ENCODE measurements at places on chromosomes 2 and 18.

GRCh38 chr2:68411397-68412126, 46.5 kb downstream of the PLEK start:
- no peak for DNase-seq

DNA sequence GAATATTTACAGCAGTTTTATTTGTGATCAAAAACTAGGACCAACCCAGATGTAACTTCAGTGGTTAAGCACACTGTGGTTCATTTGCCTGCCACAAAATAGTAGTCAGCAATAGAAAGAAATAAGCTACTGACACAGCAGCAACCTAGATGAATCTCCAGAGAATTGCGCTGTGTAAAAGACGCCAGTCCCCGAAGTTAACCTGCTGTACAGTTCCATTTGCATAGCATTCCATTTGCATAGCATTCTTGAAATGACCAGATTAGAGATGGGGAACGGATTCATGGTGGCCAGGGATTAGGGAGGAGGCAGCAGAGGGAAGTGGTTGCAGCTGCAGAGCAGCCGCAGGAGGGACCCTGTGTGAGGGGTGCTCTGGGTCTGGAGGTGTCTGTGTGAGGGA, 39.3 kb upstream of the NFATC1 start:
- no peak for DNase-seq

DNA sequence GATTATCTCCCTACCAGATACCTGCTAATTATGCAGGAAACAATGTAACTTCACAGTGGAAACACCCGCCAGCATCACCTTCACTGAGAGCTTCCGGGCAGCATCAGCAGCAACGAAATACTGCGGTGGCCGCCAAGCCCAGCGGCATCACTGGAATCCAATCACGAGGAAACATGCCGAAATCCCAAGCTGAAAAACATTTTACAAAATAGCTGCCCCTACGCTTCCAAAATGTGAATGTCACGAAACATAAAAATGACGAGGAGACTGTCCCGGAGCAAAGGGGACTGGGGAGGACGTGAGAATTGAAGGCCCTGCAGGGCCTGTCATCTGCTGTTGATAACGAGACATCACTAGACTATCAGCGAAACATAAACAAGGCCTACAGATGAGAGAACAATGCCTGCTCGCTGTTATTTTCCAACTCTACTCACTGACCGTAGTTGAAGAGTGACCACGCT, 82.6 kb downstream of the HDAC4 start:
- DNase-seq: no peak

DNA sequence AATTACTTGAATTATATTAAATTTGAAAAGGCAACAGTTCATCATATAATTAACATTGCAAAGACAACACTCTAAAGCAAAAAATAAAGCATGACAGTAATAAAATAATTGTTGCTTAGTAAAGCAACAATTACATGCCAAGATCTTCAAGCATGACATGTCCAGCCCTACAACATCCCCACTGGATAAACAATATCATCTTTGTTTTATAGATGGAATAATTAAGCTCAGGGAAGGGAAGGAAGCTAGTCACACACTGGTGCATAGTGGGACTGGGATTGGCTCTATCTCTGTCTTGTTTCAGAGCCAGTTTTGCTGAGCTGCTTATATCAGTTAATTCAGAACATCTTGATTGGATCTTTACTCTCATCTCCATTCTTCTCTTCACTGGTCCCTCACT, 49.9 kb upstream of the PARD3B start:
- no peak for DNase-seq

DNA sequence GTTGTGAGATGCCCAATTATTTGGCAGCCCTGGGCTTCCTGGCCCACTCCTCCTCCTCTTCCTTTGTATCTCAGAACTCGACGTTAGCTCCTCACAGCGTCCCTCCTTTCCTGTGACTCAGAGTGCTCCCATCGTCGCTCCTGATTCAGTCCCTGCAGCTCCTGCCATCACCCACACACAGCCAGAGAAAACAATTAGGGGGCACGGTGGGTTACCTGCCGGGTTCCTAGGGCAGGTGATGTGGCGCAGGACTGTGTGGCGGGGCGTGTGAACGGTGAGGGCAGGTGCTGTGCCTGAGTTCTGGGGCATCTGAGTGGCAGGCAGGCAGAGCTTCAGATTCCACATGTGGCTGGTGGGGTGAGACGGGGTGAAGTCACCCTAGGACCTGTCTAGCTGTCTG, 42.6 kb downstream of the GLI2 start:
- no peak for DNase-seq

All from SJSA1 (cell line).